ENCODE measurements at places on chromosomes 12 and 14. TPM values are rescaled to one million over a fixed set of nuclear protein-coding genes. Genes with fewer than 3 reads are reported as not detected.

Gene CLEC2A
- not detected for total RNA-seq

Gene ESR2
- total RNA-seq: 1.8 TPM

Gene LGR5
- not detected for total RNA-seq

Gene EIF2S3B
- 0.36 TPM for total RNA-seq

Gene PNP
- 12.7 TPM for total RNA-seq

Gene CACNA2D4
- total RNA-seq: 4.9 TPM

Gene SLC22A17
- 18.1 TPM for total RNA-seq

Gene SLC39A2
- total RNA-seq: not detected

Gene SLCO1B1
- total RNA-seq: not detected

Gene ACTR6
- 31.4 TPM for total RNA-seq

Gene ALDH2
- total RNA-seq: 112 TPM

Gene PRKD1
- 20.0 TPM for total RNA-seq

Gene NRL
- total RNA-seq: 2.0 TPM
